ENCODE measurements at places on chromosomes 4 and X.

GRCh38 chr4:113587156-113587555 lies 174.4 kb downstream of the CAMK2D start:
- DNase-seq, result no peak

DNA sequence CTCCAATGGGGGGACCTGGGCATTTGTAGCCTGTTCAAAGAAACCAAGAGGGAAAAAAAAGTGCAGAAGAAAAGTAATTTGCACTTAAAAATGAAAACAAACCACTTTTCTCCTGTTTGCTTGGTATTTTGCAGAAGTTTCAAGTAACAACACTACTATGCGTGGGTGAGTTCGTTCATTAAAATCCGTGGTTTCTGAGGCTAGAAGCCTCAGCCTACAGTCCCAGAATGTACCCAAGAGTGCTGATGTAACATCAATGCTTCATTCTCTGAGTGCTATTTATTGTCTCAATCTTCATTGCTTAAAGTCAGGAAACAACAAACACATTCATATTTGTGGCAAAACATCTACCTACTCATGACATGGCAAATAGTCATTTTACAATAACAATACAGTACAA lies 29.2 kb downstream of the LGI2 start:
- DNase-seq, result no peak

- no peak for DNase-seq
Observed at GRCh38 chr4:26885912-26886274, 25.3 kb downstream of the STIM2 start.

DNA sequence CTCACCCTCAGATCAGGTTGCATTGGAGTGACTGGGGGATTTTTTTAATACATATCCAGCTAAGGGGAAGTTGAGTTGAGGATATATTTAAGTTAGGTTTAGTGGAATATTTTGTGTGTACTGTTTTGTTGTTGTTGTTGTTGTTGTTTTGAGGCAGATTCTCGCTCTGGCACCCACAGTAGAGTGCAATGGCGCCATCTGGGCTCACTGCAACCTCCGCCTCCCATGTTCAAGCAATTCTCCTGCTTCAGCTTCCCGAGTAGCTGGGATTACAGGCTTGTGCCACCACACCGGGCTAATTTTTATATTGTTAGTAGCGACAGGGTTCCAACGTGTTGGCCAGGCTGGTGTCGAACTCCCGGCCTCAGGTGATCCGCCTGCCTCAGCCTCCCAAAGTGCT lies 38.6 kb upstream of the ATP6AP2 start:
- no peak for DNase-seq
